ENCODE measurements at places on chromosomes 5 and 9.
A peak's percentile ranks its signal among the peaks of the same experiment; 100 is the strongest.

- no peak for ATAC-seq
Measured at GRCh38 chr5:122690266-122690665, 84.6 kb upstream of the SNX2 start.

DNA sequence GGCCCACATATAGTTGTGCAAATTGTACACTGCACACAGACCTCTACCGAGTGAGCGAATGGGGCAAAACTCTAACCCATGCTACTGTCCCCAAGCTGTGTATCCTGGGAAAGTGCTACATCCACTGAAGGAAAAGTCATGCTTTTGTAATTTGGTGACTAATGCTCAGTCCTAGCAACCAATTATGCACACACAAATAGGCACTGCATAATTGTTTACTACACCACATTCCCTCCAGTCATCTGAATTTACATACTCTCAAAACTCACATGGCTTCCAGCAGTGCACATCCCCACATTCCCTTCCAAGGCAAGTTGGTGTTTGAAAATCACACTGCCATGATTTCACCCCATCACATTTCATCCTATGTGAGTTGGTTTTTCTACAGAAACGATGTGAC is 125.9 kb upstream of the OSMR start:
- no peak for ATAC-seq

DNA sequence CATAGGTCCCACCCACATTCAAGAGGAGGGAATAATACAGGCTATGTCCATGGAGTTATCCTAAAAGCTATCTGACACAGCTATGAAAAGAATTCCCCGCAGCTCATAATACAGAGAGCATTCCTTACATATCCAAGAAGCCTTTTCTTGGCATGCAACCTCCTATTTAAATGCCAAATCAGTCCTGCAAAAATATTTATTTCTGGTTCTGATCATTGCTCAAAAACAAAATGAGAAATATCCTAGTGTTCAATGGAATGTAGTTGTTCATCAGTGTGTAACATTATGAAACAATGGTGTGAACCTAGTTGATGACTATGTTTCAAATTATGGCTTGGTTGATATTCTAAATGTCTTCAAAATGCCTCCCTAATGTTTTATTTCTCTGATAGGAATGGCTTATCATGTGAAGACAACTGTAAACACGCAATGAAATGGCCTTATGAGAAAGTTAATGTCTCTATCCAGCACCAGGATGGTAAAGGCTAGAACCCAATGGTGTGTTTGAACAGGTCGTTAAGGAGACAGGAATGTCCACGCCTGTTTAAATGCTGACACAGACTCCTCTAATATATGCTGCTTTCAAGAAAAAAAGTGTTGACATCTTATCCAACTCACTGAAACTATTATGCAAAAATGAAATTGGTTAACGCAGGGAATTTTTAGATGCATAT is 126.7 kb upstream of the CDH6 start:
- ATAC-seq: no peak

DNA sequence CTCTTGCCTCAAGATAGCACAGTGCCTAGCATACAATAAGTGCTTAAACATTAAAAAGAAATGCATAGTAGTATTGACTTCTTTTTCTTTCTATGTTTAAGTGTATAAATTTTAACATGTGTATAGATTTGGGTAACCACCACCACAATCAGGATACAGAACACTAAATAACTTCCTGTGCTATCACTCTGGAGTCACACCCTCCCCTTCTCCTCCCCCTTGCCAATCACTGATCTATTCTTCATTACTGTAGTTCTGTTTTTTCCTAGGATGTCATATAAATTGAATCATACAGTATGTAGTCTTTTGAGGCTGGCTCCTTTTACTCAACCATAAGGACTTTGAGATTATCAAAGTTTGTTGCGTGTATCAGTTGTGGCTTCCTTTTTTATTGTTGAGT is 68.5 kb downstream of the OSTF1 start:
- ATAC-seq: no peak

GRCh38 chr5:59055745-59056448 is 473.0 kb downstream of the RAB3C start:
- ATAC-seq: no peak

GRCh38 chr9:8705861-8706260 is 906.3 kb upstream of the DMAC1 start:
- no peak for ATAC-seq

- no peak for ATAC-seq
Measured at GRCh38 chr5:148163345-148163744, 5.0 kb upstream of the SPINK14 start.

DNA sequence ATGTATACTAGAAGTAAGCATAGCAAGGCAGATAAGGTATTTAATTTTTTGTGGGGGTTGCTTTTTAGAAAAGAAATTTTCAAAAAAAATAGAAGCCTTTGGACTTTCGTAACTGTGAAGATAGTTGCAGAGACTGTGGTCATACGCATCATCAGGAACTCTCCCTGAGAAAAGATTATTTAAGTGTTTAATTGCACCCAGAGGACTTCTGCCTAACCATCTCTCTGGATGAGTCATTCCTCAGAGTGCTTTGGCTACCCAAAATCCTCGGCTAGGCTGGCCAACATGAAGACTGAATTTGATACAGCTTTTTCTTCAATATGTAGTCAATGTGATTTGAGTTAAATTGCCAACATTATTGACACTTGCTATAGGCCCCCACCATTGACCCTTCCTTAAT is 296.4 kb downstream of the TLR4 start:
- no peak for ATAC-seq

DNA sequence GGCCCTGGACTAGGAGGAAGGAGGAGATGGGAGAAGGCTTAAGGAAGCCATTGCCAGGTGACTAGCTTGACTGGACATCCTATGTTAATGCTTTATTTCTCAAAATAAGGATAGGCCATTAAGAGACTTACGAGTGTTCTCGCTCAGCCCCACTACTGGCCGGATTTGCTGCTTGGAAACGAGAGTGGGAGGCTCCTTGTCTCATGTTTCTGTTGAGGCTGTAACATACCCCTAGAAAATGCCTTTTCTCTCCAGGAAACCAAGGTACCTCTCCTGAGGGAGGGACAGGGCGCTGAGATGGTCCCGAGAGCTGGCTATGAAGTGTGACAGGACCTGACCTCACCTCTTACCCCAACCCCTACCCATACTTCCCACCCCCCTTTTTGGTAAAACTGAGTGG is 60.0 kb downstream of the RALGPS1 start:
- no peak for ATAC-seq

DNA sequence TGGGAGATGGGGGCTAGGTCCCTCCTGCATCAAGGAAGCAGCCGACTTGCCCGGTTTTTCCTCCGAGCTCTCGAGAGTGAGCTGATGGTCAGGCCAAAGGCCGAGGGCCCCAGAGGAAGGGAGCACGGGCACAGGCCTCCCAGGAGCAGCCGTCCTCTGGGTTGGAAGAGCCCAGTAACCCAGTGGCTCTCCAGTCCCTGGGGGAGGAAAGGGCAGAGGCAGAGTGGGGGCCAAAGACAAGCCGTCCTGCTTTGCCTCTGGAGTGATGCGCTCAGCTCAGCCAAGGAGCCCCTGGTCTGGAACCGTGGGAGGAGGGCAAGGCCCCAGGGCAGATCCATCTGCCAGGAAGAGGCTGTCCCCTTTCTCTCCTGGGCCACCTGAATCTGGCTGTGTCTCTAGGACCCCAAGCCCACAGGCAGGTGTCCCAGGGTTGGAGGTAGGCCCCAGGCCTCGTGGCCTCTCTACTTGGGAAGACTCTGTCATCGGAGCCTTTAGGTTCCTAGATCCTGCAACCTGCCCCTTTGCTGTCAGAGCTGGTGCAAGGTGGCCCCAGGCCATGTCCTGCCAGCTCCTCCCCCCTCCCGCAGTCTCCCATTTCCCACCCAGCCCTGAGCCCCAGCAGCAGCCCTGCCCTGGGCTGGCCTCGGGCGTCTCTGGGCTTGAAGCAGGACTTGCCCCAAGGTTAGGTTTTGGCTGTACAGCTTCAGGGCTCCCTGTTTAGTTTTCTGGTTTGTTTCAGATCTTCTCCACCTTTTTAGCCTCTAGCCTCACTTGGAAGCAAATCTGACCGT is 224.1 kb downstream of the CACNA1B start:
- ATAC-seq: no peak

GRCh38 chr5:149215478-149216090 is 56.1 kb upstream of the AFAP1L1 start:
- ATAC-seq: peak; percentile 79

DNA sequence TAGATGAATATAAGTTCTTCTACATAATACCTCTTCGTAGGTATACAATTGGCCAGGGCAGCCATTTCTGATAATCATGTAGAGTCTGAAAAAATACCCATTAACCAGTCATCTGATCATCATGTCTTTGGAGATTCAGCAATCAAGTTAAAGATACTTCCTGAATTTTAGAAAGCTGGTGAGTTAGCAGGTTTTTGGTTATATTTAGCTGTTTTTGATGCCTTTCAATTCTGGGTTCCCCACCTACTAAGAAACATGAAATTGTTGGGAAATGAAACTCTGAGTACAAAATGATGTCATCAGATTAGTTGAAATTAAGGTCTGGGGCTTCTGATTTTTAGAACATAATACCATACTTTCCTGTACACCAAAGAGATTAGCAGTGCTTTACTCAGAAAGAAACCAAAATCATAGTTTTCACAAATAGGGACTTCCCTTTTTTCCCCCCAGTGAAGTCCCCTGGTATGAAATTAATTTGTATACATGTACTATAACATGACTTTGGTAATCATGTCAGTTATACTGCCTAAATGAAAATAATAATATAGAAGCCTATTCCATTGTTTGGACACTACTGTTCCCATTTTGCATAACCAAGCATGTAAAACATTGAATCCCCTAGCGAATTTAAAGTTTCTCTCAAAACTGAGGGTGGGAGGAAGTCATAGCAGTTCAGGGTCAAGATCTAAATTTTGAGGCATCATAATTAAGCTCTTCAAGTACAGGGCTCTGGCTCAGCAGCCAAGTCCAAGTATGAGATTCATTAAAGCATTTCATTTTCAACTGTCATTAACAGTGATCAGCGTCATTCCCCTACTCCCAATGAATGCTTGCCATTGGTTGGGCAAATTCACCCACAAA is 17.9 kb downstream of the PRLR start:
- no peak for ATAC-seq

DNA sequence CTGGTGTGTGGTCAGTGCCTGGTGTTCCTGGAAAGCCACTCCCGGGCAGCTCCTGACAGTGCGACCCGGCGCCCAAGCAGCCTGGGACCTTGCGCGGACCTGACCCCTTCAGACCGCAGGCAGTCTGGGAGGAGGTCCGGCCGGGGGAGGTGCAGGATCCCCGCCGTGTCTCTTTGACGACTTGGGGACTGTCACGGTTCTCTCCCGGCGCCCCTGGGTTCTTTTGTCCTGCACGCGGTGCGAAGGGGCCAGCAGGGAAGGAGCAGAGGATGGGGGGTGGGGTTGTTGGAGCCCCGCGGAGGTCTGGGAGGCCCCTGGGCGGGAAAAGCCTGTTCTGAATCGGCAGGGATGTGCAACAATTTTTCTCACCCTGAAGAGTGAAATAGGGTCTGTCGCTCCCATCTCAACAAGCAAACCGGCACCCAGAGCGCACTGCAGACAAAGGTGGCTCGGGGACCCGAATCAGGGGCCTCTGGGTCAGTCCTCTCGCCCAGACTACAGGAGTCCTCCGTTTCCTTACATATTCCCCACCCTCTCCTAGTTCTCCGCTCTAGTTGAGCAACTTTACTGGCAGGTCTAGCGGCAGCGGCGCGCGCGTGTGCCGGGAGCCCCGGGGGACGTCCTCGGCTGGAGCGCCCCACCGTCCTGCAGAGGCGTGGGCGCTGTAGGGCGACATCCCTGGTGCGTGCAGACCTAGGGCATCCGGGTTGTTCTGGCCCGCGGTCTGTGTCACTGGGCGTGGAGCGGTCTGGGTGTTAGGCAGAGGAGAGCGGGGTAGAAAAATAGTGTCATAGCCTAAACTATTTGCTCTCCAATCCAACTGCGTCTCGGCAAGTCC is 1.2 kb downstream of the VCAN start:
- peak; percentile 53 for ATAC-seq

DNA sequence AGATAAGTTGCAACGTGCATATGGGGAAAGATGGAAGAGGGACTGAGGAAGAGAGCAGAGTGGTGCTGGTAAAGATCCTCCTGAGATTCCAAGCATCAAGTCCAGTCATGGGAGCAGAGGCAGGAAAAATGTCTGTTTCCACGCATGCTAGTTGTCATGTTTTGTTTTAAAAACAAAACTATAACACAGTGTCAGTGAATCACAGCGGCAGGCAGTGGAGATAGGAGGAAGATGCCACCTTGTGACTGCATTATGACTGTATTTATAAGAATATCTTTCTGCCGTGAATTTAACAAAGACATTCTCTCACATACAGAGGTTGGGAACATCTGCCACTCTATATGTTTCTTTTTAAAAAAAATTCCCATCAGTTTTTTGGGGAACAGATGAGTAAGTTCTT is 3.7 kb upstream of the SVEP1 start:
- no peak for ATAC-seq

DNA sequence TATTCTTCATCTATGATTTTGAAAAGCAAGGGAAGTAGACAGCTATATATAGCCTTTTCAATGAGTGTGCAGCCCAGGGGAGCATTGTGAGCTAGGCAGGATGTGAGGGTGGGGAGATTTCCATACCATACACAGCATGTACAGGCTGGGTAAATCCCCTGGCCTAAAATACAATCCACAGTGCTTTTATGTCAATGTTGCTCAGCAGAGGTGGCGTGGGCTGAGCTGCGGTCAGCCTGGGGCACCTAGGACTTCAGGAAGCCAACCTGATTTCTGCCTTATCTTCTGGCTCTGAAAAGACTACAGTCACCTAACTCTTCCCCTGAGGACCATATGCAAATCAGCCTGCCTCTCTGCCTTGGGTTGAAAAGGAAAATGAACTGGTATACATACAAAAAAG is 6.3 kb upstream of the GARIN3 start:
- no peak for ATAC-seq

DNA sequence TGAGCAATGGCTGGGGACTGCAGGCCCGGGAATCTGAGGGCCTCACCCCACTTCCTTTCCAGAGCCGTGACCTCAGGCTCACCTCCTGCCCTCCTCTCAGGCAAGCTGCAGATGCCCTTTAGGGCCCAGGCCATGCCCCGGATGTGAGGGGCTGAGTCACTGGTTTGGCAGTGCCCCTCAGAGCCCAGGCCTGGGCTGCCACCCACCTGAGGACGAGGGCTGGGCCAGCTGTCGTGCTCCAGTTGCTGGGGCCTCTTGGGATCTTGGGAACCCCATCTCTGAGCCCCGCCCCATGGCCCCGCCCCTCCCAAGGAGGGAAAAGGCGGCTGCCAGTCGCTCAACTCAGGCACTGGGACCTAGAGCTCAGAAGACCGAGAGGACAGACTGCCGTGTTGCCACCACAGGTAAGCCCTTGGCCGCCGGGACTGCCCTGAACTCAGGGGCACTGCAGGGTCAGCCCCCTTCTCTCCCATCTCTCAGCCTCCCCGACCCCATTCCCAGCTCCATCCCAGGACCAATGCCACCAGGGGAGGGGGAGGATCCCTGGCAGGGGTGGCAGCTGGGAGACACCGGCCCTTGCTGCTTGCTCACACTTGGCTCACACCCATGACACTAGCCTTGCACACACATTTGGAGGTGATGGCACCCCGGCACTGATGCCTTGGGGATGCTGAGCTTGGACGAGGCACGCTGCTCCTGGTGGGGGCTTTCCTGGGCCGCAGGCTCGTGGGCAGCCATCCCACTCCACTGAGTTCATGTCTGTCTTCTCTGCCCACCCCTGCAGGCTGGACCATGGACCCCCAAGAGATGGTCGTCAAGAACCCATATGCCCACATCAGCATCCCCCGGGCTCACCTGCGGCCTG is at the start of gene CYSRT1:
CYSRT1 (plus strand) TSS at position 345 of the 865 bp plus-strand sequence; CDS start at position 793, 448 bp downstream.
- ATAC-seq: no peak

- ATAC-seq: no peak
Measured at GRCh38 chr9:86491468-86492266, 137.5 kb upstream of the TUT7 start.
